OCI-LY7 (cell line): ENCODE measurements at places on chromosomes 16 and 17.

DNA sequence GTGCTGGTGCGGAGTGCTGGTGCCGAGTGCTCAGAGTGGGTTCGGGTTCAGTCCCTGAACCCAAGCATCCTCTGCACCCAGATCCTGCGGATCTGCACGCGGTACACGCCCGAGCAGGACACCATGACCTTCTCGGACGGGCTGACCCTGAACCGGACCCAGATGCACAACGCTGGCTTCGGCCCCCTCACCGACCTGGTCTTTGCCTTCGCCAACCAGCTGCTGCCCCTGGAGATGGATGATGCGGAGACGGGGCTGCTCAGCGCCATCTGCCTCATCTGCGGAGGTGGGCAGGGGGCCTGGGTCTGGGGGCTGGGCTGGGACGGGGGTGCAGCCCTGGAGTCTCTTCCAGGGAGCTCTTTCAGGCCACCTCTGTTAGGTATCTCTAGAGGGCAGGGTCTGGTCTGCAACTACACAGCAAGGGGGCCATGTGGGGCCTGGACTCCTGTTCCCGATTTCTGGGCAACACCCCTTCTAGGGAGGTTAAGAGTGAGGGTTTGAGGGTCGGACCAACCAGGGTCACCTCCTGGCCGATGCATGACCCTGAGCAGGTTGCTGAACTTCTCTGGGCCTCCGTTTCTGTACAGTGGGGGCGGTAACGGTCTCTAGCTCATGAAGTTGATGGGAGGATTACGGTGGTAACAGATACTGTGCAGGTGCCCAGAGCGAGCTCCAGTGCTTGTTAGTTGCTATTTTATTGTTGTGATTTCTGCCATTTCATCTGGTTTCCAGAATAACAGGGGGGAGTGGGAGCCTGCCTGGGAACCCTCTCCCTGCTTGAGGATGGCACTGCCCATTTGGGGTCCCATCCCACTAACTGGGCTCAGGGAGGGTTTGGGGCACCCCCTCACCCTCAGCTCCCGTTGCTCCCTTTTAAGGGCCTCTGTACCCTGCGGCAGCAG, 10.1 kb downstream of the GJD3 start:
- DNase-seq: no peak

GRCh38 chr17:28038802-28039201, 3.7 kb upstream of the NLK start:
- DNase-seq: no peak

- DNase-seq: peak; percentile 39
Measured at GRCh38 chr17:6269478-6269877, 165.4 kb downstream of the AIPL1 start.

- no peak for DNase-seq
Measured at GRCh38 chr17:27329146-27329805, 35.4 kb downstream of the WSB1 start.

DNA sequence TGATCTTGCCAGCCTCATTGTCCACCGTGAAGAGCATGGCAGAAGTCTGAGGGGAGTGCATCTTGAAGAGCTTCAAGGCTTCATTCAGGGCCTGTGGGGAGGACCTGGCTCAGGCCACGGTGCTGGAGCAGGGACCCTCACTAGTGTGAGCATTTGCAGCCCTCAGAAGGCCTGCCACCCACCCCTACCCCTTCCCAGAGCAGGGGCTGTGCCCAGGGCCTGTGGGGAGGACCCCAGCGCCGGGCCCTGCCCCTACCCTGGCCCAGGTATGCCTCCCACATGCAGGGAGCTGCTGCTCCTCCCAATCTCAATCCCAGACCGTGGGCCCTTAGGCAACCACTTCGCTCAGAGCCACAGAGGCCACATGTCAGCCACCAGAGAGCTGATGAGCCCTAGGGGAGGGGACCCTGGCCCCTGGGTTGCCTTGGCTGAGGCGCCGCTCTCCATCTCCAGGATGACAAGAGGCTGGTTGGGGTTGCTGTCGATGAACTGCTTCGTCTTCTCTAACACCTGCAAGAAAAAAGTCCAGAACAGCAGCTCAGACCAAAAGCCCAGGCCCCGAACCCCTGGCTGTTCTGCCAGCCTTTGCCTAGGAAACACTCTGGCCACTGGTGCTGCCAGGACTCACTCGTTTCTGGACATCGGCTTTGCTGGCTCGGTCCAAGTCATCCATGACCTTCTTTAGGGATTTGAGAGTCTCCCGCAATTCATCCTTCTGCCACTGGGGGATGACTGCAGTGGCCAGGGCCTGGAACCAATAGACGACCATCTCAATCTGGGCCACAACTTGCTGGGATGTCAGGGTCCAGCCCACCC, 1.8 kb upstream of the EXOSC6 start:
- DNase-seq: peak; percentile 50

DNA sequence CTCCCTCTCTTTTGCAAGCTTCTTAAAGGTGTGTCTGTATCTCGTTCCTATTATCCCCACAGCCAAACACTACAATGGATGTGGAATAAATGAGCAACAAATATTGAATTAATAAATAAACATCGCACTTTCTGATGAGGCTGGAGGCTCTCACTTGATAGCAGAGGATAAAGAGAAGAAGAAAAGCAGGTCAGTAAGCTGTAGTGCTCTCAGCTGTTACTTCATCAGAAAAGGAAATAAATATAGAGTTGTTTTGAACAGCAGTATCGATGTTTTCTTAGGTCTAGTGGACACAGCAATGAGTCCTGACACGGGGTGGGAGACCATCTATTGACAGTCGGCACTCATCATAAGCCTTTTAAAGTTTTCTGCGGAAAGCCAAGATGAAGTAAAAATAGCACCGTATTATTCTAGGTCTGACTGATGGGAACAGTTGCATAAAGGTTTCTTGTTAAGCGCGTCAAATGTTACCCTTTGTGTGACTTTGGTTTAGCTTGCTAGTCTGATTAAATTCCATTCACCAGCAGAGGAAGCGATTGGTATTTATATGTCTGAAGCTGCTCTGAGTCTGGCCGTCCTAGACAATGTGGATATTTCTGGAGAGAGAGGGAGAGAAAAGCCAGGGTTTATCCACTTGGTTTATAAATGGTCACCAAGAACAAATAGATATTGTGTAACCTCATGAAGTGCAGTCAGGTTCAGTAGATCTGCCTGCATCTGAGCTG, 646.1 kb downstream of the CDH11 start:
- DNase-seq: no peak

DNA sequence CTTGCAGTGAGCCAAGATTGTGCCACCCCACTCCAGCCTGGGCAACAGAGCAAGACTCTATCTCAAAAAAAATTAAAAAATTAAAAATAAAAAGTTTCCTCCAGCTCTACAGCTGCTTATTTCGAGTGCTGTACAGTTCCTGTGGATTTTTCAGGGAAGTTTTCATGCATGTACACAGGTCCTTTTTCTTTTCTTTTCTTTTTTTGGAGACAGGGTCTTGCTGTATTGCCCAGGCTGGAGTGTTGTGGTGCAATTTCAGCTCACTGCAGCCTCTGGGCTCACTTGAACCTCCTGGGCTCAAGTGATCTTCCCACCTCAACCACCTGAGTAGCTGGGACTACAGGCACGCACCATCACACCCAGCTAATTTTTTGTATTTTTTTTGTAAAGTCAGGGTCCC, 15.9 kb downstream of the EEF2K start:
- no peak for DNase-seq
